ENCODE measurements at places on chromosomes 3 and 15.
A peak's percentile ranks its signal among the peaks of the same experiment; 100 is the strongest.

- no peak for DNase-seq
Measured at GRCh38 chr3:194475978-194476377, 10.8 kb downstream of the ATP13A3 start.

DNA sequence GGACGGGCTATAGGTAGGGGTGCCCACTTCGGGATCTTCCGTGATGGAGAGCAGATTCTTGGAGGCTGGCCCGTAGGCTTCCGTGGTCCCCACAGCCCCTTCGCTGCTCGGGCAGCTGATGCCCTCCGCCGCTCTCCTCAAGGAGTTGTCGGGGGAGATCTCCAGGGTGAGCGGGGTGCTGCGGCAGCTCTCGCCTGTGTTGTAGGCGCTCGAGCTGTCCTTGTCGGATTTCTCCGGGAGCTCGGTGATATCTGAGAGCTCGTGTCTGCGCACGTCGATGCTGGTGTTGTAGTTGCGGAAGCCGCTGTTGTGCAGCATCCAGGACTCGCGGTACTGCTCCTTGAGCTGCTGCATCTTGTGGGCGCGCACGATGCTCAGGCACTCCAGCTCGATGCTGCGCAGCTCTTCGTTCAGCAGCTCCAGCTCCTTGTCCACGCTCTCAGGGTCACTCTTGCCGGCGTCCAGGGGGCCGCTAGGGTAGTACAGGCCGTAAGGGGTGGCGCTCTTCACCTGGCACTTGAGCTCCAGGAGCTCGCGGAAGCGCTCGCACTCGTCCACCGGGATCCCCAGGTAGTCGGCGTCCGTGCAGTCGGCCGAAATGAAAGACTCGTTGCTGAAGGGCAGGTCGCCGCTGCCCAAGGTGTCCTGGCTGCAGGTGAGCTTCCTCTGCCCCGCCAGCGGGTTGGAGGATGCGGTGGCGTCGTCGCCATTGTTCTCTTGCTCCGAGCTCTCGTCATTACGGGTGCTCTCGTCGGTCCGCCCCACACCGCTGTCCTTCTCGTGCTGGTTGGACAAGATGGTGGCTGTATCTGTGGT, 240.4 kb downstream of the PDZRN3 start:
- DNase-seq, result no peak

DNA sequence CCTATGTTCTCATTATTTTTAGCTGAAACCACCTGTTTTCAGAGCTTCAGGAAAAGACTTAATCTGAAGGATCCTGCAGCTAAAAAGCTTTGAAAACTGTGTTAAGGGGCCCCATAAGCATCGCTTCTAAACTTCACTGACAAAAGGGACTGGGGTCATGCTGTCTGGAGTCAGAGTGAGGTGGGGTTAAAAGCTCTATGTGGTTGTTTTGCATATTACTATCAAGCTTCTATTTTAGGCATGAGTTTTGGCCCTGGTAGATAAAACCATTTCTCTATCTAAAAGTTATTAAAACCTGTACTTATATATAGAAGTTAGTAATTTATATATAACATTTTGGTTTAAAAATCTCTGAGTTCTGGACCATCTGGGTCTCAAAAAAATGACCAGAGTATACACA, 45.5 kb downstream of the GPR160 start:
- no peak for DNase-seq

- no peak for DNase-seq
Measured at GRCh38 chr3:161020256-161020655, 84.9 kb downstream of the B3GALNT1 start.

GRCh38 chr3:116905334-116905733, 195.8 kb downstream of the TUSC7 start:
- no peak for DNase-seq

DNA sequence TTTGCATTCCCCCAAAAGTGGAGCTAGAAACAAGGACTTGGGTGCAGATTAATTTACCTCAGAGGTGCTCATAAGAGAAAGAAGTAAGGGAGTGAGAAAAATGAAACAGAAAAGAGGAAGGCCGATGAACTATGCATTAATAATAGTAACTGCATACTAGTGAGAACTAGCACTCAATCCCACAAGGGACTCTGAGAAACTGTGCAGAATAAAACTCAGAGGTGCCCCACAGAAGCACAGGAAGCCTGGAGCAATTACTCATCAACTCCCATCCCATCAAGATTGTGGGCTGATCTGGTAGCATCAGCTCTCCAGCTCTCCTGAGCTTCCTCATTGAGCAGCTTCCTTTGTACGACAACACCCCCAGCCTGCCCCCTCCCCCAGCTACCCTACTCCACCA, 50.8 kb downstream of the CLDN18 start:
- no peak for DNase-seq

DNA sequence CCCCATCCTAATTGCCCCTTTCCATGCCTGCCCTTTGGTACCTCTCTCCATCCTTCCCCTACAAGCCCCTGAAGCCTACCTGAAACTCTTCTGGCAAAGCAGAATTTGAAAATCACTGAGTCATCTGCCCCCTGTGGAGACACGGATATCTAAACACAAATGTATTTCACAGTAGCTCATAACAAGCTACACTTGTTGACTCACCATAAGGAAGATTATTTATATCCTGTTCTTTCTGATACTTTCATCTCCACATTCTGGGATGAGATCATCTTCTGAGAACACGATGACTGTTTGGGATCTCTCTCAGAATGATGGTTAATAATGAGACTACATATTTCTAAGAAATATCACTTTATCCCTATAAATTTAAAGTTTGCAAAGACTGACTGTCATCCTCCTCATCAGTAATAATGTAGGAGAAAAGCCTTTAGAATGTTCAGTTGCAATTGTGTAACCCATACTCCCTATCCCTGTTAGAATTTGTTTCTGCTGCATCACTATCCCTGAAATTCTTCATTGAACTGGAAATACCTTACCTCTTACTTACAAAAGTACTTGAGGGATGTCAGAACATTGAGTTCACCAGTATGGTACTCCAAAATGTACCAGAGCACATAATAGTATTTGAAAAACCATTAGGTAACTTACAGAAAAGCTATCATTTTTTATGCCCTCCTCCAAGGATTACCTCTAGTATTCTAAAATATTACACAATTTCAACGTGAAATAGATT, 116.1 kb upstream of the IL12A start:
- peak; percentile 92 for DNase-seq

DNA sequence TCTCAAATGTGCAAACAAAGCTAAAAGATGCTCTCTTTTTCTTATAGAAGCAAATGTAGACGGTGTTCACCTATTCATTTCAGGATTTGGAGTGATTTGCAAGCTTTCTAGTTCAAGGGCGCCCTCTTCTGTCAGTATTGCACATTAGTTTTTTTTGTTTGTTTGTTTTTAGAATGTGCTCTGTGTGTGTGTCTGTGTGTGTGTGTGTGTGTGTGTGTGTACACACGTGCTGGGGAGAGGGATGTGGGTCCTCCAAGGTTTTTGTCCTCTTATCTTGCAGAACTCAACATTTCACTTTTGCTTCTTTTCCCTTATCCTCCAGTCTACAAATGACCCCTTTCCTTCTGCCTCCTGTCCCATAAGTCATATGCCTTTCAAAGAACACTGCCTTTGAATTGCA, 23.5 kb downstream of the DNAH1 start:
- peak; percentile 82 for DNase-seq

DNA sequence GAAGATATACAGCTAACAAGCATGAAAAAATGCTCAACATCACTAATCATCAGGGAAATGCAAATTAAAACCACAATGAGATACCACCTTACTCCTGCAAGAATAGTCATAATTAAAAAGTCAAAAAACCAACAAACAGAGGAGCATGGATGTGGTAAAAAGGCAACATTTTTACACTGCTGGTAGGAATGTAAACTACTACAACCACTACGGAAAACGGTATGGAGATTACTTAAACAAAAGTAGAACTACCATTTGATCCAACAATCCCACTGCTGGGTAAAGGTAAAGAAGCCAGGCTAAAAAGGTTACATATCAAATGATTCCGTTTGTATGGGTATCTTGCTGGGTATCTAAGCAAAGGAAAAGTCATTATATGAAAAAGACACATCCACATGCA, 53.8 kb downstream of the STAG1 start:
- no peak for DNase-seq

DNA sequence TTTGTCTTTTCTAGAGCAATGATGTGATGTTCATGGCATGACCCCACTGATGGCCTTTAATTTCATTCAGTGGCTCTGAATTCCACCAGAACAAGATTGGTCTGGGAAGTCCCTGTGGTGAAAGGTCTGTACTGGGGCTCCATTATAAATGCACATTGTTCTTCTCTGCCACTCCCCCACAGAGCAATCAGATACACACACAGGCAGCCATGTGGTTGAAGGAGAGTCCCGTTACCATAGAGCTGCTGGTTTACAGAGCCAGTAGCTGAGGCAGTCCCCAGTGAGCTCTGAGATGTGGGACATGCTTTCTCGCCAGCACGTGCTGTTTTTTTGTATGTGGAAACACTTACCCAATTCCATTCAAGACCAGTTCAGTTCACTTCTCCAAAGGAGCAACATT, 172.7 kb upstream of the TRIM42 start:
- DNase-seq, result no peak

- DNase-seq, result peak; percentile 4
Measured at GRCh38 chr3:13346481-13347389, 73.4 kb downstream of the NUP210 start.

DNA sequence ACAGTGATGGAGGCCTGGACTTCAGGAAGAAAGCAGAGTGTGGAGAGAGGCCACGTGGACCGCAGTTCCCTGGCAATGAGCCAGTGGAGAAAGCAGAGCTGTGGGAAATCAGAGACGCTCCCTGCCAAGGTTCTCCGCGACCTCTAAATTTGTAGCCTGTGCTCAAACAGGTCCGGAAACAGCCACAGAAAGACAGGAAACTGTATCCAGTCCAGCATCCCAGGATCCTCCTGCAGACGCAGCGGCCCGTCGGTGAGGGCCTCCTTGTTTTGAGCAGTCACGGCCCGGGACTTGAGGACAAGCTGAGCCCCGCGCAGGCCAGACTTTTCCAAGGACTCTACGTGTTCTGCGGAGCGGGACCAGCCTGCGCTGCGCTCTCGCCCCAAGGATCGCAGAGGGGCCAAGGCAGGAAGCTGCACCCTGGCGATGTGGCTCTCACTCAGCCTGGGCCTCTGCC, 22.3 kb downstream of the RPSA start:
- no peak for DNase-seq

DNA sequence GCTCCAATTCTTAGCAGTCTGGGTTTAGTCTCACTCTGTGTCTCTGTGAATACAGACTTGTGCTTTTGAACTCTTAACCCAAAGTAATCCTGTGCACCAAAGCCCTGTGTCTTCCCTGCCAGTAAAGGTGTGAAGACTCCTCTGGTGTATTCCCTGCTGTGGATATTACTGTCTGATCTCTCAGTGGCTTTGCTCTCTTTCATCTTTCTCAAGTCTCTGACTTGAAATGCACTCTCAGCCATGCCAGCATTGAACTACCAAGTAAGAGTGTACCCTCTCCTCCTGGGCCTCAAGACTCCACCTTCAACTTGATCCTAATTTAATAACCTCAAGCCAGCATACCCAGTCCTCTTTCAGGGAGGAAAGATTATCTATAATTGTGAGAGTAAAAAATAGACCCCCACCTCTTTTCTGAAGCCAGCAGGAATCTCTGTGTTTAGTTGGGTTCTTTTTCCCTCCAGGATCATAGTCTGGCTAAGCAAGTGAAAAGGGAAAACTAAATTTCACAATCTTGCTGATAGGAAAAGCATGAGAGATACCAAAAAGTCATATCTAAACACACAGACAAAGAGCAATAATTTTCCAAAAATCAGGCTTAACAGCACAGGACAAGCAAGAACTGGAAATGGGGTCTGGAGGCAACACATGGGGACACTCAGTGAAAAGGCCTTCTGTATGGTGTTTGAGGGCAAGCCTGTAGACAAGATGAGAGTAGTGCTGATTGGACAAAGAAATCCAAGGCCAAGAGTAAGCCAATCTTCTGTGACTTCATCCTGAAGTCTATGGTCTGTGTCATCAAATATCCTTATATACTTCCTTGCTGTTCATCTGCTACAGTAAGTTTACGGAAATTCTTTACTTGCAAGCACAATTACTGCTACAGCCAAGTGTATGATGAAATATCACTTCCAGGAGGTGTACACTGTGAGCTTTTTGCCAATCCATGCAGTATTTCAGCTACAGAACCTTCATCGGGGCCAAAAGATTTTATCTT, 296.1 kb upstream of the TGFBR2 start:
- DNase-seq, result no peak

Measured in fibroblast of skin of scalp (primary cell).